Effector memory CD8-positive, alpha-beta T cell (primary cell): ENCODE measurements at places on chromosomes 4 and X.

DNA sequence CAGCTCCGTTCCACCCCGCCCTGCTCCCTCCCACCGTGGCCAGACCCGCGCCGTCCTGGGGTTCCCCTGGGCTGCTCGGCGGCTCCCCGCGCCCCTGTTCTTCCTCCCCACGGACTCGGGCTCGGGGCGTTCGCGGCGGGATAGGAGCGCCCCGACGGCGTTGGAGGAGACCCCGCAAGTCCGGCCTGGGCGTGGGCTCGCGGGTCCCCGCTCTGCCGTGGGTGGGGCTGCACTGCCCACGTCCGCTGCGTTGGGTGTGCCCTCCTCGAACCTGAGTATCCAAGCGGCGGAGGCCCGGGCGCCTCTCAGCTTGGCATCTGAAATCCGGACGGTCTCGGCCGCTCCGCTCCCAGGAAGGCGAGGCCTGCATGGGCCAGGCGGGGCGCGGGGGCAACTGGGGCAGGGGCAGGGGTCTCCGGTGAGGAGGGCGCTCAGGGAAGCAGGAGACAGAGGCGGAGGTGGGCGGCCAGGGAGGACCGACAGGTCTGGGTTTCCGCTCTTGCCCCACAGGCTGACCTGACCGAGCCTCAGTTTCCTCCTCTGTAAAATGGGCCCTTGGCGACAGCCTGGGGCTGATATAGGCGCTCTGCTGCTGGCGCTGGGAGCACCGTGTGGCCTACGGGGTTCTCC, 12.0 kb upstream of the NAT8L start:
- no peak for DNase-seq

DNA sequence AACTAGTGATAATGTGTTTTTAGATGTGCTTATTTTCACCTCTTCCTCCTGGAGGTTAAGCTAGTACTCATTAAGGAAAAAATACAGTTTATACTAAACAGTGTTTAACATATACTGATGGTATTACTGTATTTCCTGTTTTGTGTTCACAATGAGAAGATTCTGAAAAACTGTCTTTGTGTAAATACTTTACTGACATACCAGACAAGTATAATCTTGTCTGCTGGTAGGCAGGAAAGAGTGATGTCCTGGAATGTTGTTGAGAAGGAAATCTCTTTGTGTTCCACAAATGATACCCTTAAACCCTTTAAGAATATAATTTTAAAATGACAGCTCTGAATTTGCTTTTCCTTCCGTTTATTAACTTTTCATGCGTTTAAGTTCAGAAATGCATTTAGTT, 205.5 kb upstream of the NUDT6 start:
- DNase-seq: no peak

- no peak for DNase-seq
Observed at GRCh38 chr4:176236946-176237345, 32.1 kb downstream of the ASB5 start.

DNA sequence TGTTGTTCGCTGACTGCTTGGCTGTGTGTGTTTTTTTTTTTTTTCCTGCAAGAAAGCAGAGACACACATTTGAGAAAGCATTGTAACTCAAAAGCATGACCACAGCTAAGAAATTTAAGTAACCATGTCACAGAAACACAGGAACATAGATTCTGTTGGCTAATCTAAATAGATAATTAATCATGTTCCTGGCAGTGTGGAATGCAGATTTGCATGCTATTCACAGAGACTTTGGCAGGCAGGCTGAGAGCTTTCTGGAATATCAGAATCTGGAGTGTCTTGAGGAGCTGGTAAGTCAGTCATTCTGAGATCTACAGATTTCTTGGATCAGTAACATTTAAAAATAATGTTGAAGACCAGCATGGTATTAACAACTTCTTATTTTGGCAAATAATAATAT, 33.2 kb upstream of the SMS start:
- DNase-seq: no peak

GRCh38 chr4:73831569-73831968, 4.9 kb upstream of the CXCL6 start:
- DNase-seq: no peak

DNA sequence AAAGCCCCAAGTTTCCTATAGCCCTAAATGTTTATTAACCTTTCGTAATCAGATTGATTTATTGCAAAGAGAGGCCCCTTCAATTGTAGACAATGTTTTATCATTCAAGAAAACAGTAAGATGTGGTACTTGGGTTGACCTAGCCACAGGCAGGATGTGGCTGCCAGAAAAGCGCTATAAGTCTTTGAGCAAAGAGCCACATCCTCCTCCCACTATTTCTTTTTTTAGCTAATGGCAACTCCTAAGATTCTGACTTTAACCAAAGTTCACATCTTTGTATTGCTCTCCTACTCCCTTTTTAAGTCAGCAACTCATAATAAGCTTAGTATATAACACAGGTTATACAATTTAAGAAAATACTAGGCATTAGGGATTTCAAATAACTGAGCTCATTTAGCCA, 70.7 kb upstream of the PPP3CA start:
- peak; percentile 51 for DNase-seq

- DNase-seq: no peak
Observed at GRCh38 chrX:28969126-28969525, 381.9 kb downstream of the IL1RAPL1 start.

DNA sequence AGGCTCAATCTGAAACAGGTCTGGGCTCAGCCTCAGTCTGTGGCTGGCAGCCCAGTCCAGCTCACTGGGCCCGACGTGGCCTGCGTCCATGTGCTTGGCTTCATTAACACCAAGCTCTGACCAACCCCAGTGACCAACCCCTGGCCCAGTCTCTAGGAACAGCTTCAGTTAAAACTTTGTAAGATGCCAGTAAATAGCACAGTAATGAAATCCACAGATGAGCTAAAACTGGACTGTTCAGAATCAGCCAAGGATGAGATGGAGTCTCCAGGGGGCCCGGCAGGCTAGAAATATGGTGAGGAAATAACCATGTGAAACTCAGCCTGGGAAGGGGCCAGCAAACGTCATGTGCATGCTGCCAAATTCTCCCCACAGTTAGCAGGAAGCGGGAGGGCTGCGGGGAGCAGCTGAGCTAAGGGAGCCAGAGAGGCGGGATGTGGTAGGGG, 37.1 kb upstream of the XPNPEP2 start:
- no peak for DNase-seq

DNA sequence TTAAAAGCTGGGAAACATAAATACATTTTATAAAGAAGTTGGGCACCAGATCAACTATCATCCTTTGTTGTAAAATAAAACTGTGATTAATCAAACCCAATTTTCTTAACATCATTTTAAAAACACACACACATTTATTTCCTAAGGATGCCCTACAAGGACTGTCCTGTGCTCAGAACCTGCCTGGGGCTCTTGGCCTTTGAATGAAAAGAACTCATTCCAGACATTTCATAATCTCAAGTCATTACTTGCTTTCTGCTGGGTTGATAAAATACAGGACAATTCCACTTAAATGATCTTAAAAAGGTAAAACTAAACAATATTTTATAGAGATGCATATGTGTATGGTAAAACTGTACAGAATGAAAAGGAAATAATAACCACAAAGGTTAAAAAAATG, 2.8 kb downstream of the SH3D19 start:
- no peak for DNase-seq

GRCh38 chrX:111662292-111662691, 18.7 kb upstream of the ALG13 start:
- no peak for DNase-seq

GRCh38 chr4:78567500-78568060, 16.0 kb downstream of the ANXA3 start:
- DNase-seq: no peak

DNA sequence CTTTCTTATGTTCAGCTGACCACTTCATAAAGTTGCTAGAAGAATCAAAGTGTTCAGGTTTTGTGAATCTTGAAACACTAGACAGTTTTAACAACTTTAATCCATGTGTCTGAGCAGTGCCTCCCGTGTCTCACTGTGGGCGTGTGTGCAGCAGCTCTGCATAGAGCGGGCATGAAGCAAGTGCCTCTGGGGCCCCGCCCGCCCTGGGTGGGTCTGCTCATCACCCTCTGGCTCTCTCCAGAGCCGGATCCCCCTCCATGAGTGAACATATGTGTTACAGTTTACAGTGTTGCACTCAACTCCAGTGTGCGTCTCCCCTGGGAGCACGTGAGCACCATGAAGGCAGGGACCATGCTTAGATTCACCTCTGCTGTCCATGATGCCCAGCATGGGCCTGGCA, 37.6 kb upstream of the CRMP1 start:
- no peak for DNase-seq

GRCh38 chr4:154425514-154425913, 66.1 kb downstream of the DCHS2 start:
- DNase-seq: no peak
